DMS 273 treated with DMSO at 0.1 percent for 48 hours (cell line): ENCODE measurements at places on chromosomes 2 and 18.

- peak; percentile 23 for DNase-seq
Measured at GRCh38 chr2:156331572-156332283, 793 bp downstream of the NR4A2 start.

- DNase-seq, result no peak
Measured at GRCh38 chr2:134402410-134402809, 148.5 kb downstream of the MGAT5 start.

DNA sequence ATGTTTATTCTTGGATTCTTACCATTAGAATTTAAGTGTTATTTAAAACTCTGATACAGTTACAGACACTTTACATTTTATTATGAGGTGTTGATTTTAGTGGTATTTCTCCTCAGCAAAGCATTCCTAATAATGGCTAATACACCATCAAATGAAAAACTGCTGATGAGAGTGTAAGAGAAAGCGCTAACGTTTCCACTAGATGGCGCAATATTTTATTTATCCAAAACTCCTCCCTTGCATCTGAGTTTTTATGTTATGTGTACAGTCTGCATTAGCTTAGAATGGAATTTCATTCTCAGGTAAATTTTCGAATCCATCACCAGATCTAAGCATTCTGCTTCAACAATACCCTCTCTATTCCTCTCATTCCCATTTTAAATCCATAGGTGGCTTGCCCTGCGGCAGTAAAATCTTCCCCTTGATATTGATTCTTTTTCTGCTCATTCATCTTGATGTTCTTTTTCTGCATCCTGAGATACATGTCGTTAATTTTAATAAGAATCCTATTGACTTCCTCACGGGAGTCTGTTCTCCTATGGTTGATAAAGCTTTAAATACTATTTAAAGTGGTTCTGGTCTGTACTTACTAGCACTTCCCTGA, 53.9 kb downstream of the PRKRA start:
- DNase-seq, result peak; percentile 23

DNA sequence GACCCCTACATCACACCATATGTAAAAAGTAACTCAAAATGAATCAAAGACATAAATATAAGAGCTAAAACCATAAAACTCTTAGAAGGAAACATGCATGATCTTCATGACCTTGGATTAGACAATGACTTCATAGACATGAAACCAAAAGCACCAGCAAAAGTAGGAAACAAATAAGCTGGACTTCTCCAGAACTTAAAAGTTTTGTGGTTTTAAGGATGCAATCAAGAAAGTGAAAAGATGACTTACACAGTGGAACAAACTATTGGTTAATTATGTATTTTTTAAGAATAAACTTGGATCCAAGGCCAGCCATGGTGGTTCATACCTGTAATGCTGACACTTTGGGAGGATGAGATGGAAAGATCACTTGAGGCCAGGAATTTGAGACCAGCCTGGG, 150.2 kb downstream of the GALNT1 start:
- no peak for DNase-seq

GRCh38 chr2:23521060-23521459, 136.1 kb downstream of the KLHL29 start:
- no peak for DNase-seq

GRCh38 chr2:65487404-65487803, 55.0 kb upstream of the SPRED2 start:
- no peak for DNase-seq

GRCh38 chr2:80169811-80170594, 134.5 kb downstream of the LRRTM1 start:
- no peak for DNase-seq

DNA sequence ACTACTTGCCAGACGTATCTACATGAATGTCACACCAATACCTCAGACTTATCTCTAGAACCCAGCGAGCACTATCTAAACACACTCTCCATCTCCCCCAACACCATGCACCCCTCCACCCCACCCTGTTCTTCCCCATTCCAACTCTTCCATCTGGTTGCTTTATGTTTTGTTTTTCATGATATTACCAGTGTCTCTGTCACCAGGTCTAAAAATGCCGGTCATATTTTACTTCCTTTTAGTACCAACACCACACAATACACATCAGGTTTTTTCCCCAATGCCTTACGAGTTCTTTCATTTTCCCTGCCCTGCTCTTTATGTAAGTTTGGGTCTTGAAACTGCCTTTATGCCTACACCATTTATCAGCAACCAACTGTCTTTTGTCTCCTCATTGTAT, 10.2 kb upstream of the ITGA4 start:
- DNase-seq, result no peak

DNA sequence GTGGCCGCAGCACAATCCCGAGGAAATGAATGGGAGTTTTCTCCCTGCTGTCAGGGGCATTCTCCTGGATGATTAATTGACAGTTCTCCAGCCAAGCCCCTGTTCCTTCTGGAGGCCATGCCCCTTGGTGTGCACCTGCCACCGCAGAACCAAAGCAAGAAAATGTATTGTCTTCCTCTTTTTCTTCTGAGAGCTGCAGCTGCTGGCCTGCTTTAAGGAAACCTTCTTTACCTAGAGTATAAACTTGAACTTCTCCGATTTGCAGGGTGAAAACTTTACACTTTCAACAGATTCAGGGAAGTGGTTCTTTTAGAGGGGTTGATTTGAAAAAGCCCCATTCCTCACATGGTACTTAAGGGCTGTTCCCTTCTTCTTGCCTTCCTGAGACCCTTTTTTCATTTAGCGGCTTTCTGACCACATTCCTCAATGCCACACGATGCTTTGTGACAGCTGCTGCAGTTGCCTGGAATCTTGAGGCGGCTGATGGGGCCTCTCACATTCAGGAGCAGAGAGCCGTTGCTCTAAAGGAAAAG, 402.8 kb downstream of the TXNL1 start:
- DNase-seq, result no peak

DNA sequence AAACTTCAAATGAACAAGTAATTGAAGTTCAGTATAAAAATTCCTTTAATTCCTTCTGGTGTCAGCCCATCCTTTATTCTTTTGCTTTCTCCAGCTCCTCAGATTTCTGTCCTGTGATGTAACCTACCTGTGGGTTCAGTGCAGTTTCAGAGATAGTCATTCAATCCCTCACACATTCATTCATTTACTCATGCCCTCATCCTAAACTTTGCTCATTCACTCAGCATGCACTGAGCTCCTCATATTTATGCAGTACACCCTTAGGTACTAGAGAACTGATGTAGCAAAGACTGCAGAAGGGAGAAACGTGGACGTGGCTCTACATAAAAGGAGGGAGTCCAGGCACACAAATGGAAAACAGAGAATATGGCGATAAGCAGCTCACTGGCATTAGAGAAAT, 45.3 kb upstream of the STAT1 start:
- no peak for DNase-seq

DNA sequence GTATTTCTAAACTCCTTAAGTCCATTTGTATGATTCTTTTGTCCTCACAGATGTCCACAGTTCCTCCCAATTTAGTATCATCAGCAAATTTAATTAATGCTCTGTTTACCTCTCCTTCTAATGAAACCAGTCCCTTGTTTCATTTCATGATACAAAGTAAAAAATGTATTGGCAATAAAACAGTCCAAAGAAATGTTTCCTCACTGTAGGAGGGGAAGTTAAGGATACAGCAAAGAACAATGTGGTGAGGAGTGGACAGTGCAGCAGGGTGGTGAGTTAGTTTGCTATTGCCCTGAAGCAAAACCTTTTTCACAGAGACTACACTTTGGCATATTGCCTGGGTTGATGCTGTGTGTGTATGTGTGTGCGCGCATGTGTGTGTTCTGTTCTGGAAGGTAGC, 401.5 kb downstream of the ARHGAP15 start:
- no peak for DNase-seq

GRCh38 chr2:105678346-105678745, 66.4 kb upstream of the NCK2 start:
- DNase-seq, result no peak

DNA sequence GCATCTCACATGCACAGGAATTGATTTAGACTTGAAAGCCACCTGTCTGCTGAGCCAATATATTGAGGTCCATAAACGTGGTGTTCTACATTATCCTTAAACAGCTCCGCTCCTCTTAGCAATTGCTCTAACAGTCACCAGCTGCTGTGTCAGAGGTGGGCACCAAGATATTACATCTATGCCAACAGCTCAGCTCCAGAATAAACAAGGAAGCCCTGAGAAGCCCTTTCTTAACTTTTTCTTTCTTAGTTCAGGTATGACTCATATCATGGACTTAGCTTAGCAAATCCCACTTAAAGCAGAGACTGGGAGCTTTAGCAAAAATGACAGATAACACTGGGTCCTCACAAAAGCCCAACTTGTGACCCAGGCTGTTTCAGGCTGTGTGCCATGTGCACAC, 436.6 kb downstream of the IRS1 start:
- DNase-seq, result no peak

DNA sequence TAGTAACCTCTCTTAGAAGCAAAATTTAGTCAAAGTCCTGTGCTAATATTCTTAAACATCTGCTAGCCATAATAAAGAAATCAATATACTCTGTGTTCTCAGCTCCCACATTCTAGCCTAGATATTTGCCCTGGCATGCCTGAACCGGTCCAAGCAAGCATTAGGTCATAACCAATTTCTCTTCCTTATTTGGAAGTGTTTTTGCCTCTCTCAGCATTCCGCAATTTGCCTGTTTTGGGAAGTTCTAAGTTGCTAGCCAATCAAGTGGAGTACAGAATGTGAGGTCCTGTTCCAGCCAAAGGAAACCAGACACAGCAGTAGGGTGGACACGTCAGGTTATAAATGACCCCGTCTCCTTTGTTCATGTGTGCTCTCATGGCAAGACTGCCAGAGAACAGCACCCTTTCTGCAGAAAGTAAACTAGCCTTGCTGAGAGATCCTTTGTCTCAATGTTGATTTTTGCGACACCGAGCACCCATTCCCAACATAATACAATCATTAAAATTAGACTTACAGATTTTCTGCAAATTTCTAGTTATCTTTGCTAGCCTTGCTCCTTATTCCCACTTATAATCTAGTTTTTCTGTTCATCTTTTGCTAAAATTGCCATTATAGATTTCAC, 13.0 kb upstream of the SULT1C4 start:
- no peak for DNase-seq

GRCh38 chr2:58006256-58006951, 40.2 kb upstream of the VRK2 start:
- DNase-seq, result no peak

- DNase-seq, result peak; percentile 27
Measured at GRCh38 chr2:71153585-71154224, 23.3 kb downstream of the MPHOSPH10 start.

- no peak for DNase-seq
Measured at GRCh38 chr18:31424383-31424988, 23.1 kb upstream of the DSG3 start.

- no peak for DNase-seq
Measured at GRCh38 chr18:13461936-13462335, 243.4 kb downstream of the LDLRAD4 start.

DNA sequence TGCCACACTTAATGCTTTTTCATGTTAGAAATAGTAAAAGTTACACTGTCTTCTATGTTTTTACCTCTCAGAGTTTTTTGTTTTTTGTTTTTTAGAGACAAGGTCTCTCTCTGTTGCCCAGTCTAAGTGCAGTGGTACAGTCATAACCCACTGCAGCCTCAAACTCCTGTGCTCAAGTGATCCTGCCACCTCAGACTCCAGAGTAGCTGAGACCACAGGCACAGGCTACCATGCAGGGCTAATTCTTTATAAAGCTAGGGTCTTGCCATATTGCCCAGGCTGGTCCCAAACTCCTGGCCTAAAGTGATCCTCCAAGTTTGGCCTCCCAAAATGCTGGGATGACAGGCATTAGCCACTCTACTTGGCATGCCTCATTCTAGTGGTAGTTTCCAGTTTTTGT, 33.1 kb downstream of the GLS start:
- no peak for DNase-seq

- DNase-seq, result no peak
Measured at GRCh38 chr2:62266433-62267038, 70.6 kb downstream of the B3GNT2 start.

- no peak for DNase-seq
Measured at GRCh38 chr18:50472941-50473340, 86.9 kb upstream of the MAPK4 start.

DNA sequence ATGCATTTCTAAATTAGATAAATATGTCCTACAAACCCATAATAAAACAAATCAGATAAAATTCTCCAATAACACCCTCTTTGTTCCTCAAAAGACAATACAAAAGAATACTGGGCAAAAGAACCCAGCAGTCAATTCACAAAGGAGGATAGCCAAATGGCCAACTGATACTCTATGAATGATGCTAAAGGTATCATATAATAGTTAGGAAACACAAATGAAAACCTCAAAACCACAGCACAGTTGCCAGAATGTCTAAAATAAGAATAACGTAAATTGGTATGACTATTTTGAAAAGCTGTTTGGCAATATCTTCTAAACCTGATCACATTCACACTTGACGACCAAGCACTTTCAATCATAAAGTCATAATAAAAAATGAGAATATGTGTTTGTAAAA, 315.4 kb downstream of the CDH7 start:
- DNase-seq, result no peak

- DNase-seq, result no peak
Measured at GRCh38 chr18:55012008-55012407, 52.7 kb upstream of the CCDC68 start.

DNA sequence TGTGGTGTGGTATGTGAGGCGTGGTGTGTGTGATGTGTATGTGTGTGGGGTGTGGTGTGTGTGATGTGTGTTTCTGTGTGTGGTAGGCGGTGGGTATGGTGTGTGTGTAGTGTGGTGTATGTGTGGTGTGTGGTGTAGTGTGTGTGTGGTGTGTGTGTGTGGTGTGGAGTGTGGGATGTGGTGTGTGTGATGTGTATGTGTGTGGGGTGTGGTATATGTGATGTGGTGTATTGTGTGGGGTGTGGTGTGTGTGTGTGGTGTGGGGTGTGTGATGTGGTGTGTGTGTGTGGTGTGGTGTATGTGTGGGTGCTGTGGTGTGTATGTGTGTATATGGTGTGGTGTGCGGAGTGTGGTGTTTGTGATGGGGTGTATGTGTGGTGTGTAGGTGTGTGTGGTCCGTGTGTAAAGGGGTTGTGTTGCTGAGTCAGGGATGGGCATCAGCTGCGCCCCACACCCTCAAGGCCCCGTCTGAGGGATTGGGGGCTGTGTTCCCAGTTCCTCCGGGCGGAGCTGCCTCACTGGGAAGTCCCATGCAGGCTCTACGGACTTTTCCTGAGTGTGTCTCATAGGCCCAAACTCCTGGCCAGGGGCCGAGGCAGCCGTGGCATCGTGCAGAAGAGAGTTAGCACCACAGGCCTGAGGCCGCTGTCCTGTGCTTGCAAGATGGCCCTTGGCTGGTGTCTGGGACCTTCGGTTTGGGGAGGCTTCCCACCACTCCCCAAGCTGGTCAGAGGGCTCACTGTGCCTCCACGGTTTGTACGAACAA, 18.2 kb upstream of the ARL4C start:
- DNase-seq, result no peak

GRCh38 chr2:217434180-217434975, 568.4 kb downstream of the TNS1 start:
- peak; percentile 97 for DNase-seq

DNA sequence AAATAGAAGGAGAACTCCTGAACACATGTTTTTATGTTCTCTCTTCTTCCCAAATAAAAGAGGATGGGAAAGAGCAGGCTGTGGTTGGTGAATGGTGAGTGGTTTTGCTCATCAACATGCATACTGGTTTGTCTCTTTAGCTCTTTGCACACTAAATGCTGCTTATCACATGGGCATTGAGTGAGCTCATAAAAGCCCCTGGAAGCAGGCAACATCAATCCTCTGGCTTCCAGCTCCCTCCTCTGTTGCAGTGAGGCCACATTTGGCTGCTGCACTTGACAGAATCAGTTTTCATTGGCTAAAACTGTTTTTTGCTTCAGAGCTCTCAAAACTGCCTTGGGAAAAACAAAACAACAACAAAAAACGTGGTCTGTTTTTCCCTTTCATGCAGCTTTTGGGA, 1308.2 kb upstream of the NRXN1 start:
- no peak for DNase-seq
